ENCODE measurements at places on chromosomes 1 and 21.

DNA sequence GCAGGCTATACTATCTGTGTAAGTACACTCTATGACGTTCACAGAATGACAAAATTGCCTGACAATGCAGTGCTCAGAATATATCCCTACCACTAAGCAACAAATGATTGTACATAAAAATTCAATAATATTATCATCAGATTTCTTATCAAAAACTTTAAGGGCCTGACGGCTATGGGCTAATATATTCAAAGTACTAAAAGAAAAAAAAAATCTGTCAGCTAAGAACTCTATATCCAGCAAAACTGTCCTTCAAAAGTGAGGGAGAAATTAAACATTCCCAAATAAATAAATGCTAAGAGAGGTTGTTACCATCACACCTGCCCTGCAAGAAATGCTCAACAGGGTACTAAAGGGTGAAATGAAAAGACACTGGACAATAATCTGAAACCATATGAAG is 127.3 kb downstream of the TM2D1 start:
- DNase-seq = no peak

DNA sequence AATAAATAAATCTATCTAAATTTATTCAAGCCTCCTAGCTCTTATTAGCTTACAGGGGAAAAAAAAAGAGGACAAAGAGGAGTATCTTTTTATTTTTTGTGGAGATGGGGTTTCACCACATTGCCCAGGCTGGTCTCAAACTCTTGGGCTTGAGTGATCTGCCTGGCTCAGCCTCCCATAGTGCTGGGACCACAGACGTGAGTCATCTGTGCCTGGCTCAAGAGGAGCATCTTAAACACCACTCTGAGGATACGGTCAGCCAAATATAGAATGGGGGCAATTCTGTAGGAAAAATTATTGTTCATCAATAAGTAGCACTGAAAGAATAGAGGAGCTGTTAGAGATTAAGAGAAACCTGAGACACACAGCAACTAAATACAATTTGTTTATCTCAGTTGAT is 24.1 kb downstream of the SLC45A3 start:
- DNase-seq = no peak

DNA sequence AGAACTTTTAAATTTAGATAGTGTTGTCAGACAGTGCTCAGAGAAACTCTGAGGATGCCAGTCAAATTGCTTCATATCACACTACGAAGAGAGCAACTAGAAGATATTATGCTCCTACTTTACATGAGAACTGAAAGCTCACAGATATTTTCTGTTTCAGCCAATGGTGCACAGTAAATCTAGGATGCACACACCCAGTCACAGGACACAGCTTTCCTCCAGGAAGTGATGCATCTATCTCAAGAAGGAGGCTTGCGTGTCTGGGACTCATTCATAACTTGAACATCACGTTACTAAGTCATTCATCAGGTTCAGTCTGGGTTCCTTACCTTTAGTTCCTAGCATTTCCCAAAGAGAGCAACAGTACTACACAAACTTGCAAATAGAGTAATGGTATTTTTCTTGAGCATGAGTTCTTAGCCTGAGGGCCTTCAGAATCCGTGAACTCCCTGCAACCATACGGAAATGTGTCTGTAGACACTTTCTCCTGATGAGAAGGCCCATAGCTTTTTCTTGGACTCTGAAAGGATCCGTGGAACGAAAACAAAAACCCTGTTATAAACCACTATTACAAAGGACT is 12.2 kb downstream of the ZNF697 start:
- DNase-seq = no peak

GRCh38 chr1:25948641-25949040 is 42.4 kb upstream of the STMN1 start:
- DNase-seq = no peak

DNA sequence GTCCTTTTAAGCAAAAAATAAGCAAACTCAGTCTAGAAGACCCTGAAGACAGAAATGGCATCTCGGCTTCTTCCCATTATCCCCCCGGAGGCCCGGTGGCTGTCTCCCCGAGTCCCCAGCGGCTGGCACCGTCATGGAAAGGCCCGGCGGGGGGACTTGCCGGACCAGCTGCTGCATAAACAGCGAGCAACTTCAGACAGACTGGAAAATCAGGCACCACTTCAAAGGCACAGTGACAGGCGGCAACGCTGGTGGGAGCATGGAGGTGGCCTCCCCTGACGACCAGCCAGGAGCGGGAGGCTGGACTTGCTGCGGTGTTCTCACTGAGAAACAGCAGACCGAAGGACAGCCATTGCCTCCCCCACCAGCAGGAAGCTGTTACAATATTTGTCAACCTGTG is 18.4 kb upstream of the C1QA start:
- no peak for DNase-seq

DNA sequence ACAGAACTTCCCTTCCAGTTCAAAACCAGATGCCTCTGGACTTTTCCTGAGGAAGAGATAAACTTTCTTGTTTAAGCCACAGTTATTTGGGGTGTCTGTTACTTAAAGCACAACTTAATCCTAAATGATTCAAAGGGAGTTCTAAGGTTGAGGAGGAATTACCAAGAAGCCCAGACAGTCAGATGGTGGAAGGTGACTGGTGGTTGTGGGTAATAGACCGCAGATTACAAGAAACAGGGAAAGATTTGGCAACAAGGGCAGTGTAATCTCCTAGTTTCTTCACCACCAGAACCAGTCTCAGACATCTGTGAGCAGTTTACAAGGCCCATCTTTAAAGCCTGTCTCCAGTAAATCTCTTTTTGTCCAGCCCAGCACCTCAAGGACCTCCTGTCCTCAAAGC is 130.1 kb upstream of the CTTNBP2NL start:
- no peak for DNase-seq

GRCh38 chr1:93304716-93305138 is 41.0 kb upstream of the DR1 start:
- DNase-seq = no peak

GRCh38 chr1:147807405-147807804 is 47.0 kb upstream of the GJA5 start:
- DNase-seq = no peak

All from activated CD4-positive, CD25-positive, alpha-beta regulatory T cell treated with anti-CD3 and anti-CD28 coated beads, Interleukin-2, amount 50 U/mL, for 72 hours (primary cell).